WTC11 (cell line): ENCODE measurements at places on chromosomes 7 and 10. TPM values are rescaled to one million over a fixed set of nuclear protein-coding genes. Genes with fewer than 3 reads are reported as not detected.

DNA sequence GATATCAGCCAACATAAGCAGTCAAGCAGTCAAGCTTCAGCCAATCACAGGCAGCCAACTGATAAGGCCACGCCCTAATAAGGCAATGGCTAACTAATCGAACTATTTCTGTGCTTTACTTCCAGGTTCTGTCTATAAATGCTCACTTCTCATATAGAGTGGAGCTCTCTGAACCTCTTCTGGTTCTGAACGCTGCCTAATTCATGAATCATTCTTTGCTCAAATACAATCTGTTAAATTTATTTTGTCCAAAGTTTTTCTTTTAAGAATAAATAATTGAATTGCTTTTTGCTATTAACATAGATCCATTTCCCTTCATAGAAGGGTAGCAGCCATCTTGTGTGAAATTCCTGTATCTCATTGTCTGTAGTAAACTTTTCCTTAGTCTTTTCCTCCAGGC is 97.9 kb upstream of the TMEM72 start:
- H3K4me3 ChIP-seq, result no peak overlapping the region
- DNase-seq, result no peak
- peaks cover 3% of the 10 kb centered on the region; the same call in 1 of the 2 replicates for H3K27me3 ChIP-seq
- H3K27ac ChIP-seq, result no peak overlapping the region

- 0 out of 2 replicates have a peak overlapping the region, but pooled peaks have one; percentile 10 for H3K4me3 ChIP-seq
- peaks cover 4% of the 10 kb centered on the region; the same call in 1 of the 2 replicates for H3K27me3 ChIP-seq
- H3K4me1 ChIP-seq, result peaks cover 20% of the 10 kb centered on the region
- peak; percentile 31 for DNase-seq
Observed at GRCh38 chr10:29784175-29784773, 149.5 kb upstream of the SVIL start.

DNA sequence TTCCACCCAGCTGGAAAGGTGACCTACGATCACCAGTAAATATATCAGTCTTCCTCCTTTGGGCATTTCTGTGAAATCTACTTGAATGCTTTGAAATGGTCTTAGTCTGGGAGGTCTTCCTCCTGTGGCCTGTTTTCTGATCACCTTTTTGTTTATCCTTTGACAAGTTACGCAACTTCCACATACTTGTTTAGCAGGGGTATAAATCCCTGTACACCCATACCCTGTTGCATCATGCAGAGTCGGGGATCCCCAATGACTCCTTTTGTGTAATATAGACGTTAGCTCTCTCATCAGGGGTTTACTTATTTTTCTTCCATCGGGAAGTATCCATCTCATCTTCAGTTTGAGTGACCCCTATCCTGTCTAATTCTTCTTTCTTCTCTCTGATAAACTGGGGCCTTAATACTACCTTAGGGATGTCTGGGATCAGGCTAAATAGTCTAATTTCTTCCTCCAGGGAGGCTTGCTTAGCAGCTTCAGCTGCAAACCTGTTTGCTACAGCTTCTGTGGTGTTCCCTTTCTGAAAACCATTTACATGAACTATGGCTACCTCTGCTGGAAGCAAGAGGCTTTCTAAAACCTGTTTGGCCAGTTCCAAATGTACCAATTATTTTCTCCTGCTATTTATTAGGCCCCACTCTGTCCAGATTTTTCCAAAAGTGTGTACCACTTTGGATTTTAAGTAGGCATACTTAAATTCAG is 25.8 kb downstream of the MAPK8 start:
- H3K36me3 ChIP-seq, result peaks cover 31% of the 10 kb centered on the region
- peaks cover 19% of the 10 kb centered on the region for H3K4me1 ChIP-seq
- DNase-seq, result no peak
- H3K27me3 ChIP-seq, result no peaks in the 10 kb centered on the region

DNA sequence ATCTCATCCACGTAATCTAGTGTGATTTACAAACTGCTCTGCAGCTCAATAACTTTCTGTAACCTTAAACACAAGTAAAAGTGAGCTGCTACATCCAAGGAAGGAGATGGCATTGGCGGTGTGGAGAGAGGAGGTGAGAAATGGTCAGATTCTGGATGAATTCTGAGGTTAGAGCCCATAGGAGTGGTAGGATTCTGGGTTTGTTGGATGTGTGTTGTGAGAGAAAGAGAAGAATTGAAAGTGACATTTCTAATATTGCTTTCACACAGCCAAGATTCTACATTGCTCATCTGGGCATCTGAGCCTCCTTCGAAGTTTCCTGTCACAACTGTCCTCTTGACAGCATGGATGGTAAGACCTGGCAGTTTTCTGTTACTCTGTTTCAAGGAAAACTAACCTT is 2.5 kb downstream of the MCM10 start:
- H3K4me3 ChIP-seq, result no peak overlapping the region
- DNase-seq, result no peak
- no peaks in the 10 kb centered on the region; the same call in 1 of the 2 replicates for H3K27me3 ChIP-seq
- peaks cover 10% of the 10 kb centered on the region for H3K4me1 ChIP-seq
- H3K36me3 ChIP-seq, result peaks cover 27% of the 10 kb centered on the region
- H3K27ac ChIP-seq, result no peak overlapping the region

The TFPI2 gene
- total RNA-seq, result 7.8 to 10.4 TPM (median 8.7 TPM) in 3 replicates

The SYT15B gene
- total RNA-seq, result 0.18 to 0.32 TPM (median 0.28 TPM) in 3 replicates

The DOCK4 gene
- total RNA-seq, result 13.3 to 20.4 TPM (median 15.2 TPM) in 3 replicates
